Amygdala (tissue), 56 donors: ENCODE measurements at places on chromosomes 4 and X.
A peak's percentile ranks its signal among the peaks of the same experiment; 100 is the strongest.

DNA sequence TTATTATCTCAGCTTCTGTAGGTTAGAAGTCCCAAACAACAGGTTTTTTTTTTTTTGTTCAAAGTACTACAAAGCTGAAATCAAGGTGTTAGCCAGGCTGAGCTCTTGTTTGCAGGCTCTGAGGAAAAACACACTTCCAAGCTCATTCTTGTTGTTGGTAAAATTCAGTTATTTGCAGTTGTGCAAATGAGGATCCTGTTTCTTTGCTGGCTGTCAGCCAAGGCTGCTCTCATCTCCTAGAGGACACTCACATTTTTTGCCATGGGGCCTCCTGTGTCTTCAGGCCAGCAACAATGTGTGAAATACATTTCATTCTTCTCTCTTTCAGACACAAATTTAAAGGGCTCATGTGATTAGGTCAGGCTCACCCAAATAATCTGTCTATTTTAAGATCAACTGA lies 60.3 kb upstream of the HSD17B10 start:
- DNase-seq = no peak

- DNase-seq = no peak
Observed at GRCh38 chr4:176845636-176846035, 52.9 kb upstream of the VEGFC start.

DNA sequence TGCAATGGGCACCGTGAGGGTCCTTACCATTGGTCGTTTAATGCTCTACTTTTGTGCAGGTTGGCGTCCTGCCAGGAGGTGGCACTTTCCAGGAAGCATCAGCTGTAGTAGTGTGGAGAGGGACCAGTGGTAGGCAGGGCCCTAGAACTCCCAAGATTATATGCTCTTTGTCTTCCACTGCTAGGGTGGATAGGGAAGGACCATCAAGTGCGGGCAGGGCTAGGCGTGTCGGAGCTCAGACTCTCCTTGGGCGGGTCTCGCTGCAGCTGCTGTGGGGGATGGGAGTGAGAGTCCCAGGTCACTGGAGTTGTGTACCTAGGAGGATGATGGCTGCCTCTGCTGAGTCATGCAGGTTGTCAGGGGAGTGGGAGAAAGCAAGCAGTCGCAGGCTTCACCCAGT lies 134.7 kb downstream of the KLF8 start:
- no peak for DNase-seq

DNA sequence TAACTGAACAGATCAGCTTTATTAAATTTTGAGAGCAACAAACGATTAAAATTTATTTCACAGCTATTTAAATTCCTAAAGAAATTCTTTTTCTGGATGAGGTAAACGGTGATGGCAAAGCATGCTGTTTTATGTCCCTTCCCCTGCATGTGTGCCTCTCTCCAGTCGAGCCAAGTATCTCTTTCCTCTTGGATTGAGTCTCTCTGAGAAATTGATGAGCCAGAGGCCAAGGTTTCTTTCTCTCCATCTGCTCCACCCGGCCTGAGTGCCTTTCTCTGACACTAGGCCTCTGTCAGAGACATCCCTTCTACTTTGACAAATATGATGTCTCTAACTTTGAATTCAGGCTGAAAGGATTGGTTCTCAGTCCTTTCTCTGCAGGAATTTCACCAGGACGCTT lies 42.6 kb upstream of the PARM1 start:
- DNase-seq = no peak

DNA sequence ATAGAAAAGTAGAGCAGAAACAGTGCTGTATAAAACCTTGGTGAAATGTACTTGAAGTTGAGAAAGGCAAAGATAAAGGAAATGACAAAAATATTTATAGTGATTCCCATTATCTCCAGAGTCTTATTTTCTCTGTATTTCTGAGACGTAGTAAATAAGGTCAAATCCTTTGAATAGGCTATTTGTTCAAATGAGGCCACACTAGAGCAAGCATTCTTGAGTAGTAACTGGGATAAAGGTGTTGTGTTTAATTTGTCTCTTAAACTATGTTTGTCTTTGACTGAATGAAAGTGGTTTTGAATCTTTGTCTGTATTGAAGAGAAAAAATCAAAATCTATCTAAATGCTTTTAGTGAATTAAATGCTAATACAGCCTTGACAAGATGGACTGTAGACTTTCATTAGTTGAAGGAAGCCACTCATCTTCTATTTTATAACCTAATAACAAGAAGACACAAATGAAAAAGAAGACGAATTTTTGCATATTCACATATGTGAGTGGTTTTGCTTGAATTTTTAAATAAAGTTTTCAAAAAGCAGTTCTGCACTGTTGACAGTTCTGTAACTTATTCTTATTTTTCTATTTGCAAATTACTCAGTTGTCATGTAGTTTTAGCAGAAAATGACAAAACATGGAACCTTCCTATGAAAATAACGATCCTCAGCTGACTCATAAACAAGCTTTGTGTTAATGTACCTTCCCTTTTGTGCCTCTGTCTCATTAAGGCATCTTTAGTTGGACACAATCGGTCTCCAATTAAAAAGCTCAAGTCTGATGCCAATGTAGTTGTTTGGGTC lies 94.8 kb upstream of the PCDH18 start:
- DNase-seq = no peak

- no peak for DNase-seq
Observed at GRCh38 chrX:44669626-44670025, 127.0 kb upstream of the FUNDC1 start.

GRCh38 chr4:89744914-89745313 lies 92.0 kb downstream of the SNCA start:
- DNase-seq = no peak

DNA sequence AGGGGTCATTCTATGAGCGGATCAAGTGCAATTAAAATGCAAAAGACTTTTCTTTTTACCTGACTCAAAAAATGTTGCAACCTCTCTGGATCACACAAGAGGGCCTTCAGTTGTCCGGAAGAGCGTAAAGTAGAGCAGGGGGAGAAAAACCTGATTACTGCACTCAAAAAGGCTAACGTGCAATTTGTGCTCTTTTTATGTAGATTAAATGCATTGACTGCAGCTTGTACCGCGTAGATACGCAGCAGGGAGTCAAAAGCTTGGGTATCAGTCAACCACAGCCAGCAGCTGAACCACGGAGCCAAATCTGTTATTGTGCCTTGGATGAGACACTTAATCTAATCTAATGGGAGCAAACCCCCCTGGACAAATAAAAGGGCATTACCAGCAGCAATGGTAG lies 107.3 kb upstream of the RAI2 start:
- DNase-seq = no peak

DNA sequence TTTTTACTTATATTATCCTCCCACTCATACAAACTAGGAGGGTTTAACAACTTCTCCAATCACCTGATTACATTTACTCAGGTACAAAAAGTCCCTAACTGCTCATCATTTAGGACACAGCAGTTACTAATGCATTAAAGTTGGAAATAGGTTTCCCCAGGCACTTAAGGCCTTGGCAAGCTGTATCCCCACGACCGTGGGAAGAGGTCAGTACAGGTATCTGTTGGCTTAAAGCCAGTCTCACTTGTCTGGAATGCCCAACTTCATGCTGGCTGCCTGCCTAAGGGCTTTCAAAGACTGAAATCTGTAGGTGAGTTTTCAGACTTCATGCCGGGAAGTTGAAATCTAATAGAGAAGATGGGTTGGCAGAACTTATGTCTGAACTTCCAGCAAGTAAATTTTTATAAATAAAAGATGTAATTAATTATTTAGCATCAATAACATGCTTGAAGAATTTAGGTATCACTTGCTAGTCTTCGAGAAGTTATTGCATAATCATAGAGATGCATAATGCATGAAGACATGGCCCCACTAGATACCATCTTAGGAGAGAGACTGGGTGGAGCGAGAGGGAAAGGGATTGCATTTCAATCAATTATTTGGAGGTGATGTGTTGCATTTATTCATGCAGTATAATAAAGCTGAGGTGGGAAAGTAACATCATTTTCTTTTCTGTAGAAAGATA lies 54.2 kb downstream of the SCD5 start:
- no peak for DNase-seq

GRCh38 chrX:11757397-11757718 lies 679 bp upstream of the MSL3 start:
- no peak for DNase-seq

DNA sequence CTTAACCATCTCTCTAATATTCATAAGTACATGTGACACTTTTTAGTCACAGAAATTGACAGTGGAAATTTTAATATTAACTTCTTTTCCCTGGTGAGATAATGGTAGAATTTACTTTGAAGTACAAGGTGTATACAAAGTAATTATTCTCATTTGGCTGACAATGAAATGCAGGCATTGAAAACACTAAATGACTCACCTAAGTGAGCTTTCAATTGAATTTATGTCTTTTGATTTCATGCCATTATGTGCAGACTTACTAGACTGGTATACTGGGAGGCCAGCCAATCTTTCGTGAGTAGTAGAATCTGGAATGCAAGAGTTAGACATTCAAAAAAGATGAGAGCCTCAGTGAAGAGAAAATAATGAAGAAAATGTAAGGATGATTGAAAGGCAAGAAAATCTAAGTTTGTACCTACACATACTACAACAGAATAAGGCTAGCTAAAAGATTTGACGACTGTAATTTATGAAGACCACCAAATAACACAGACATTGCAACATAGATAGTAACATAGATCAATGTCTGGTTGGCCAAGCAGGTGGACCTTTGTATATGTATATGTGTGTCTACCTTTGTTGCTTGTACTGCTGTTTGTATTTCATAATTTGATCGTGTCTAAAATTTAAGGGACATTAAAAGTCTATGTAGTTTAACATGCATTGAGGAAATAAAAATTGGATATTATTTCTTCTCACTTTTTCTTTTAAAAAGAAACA lies 459.7 kb downstream of the IL15 start:
- DNase-seq = no peak

- no peak for DNase-seq
Observed at GRCh38 chr4:573122-573892, 2.8 kb downstream of the TMEM271 start.

GRCh38 chr4:59936566-59936965 lies 1263.6 kb upstream of the ADGRL3 start:
- DNase-seq = no peak

- no peak for DNase-seq
Observed at GRCh38 chrX:17375637-17376430, 834 bp downstream of the NHS start.

- DNase-seq = no peak
Observed at GRCh38 chrX:13658602-13659001, 5.7 kb downstream of the TCEANC start.

GRCh38 chrX:70166601-70167590 lies 10.4 kb upstream of the DGAT2L6 start:
- no peak for DNase-seq

- DNase-seq = no peak
Observed at GRCh38 chrX:106906361-106906760, 3.2 kb upstream of the RIPPLY1 start.

DNA sequence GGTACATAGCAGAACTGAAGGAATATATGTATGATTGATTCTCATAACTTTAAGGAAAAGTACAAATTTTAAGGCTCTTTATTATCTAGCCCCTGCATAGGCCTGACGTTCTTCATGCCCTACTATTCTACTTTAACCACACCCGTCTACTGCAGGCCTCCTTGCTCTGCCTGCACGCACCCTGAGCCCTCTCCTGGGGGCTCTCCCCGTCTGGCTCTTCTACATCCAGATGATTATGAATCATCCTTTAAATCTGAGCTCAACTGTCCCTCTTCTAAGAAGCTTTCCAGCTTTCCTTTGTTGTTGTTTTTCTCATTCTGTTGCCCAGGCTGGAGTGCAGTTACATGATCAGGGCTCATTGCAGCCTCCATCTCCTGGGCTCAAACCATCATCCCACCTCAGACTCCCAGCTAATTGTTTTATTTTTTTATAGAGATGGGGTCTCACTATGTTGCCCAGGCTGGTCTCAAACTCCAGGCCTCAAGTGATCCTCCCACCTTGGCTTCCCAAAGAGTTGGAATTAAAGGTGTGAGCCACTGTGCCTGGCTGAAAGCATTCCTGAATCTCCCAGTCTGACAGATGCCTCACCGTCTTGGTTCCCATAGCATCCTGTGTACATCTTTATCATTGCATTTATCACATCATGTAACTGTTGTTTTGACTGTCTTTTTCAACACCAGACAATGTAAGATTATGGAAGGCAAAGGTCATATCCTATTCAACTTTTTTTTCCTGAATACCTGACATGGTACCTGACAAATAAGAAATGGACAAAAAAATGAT lies 89.2 kb downstream of the WDFY3 start:
- DNase-seq = no peak

DNA sequence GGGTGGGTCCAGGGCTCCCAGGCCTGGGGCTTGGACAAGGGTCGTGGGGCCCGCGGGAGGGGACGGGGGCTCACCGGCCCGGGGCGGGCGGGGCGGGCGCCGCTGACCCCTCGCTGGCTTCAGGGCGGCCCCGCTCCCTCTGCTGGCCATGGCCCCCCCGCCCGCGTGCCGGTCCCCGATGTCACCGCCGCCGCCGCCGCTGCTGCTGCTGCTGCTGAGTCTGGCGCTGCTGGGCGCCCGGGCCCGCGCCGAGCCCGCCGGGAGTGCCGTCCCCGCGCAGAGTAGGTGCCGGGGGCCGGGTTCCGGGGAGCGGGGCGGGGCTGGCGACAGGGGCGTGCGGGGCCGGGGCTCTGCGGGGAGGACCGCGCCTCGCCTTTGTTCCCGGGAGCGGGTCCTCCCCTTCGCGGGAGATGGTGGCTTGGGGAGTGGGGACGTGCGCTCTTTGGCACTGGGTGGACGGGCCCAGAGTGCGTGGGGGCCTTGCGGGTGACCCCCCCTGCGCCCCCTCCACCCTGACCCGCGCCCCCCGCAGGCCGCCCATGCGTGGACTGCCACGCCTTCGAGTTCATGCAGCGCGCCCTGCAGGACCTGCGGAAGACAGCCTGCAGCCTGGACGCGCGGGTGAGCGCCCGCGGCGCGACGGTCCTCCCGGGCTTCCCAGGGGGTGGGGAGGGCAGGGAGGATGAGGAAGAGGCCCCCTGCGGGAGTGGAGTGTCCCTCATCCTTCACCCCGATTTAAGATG lies 16.8 kb upstream of the NAT8L start:
- DNase-seq = peak; percentile 53

DNA sequence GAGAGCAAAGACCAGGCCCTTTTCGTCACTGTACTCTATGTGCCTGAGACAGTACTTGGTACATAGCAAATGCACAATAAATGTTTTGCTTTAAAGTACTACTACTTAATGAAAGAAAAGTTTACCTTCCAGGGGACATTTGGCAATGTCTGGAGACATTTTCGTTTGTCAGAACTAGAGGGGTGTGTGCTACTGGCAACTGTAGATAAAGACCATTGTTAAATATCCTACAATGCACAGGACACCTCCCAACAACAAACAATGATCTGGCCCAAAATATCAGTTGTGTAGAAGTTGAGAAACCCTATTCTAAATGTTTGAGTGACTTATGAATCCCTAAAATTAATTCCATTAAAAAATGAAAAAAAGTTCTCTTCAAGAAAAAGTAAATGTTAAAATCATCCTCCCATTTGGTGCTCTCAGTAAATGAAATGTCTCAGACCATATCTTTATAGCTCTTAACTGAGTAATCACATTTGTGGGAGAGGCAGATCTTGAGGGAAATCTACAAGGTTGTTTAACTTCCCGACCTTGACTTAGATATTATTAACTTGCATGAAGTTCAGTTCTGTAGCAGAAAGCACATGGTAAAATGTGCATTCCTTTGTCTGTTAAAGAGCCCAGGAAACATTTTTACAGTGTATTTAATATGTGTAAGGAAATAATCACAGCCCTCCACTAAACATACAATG lies 18.5 kb downstream of the EGFL6 start:
- DNase-seq = no peak
